ENCODE measurements at places on chromosomes 16 and 17.

DNA sequence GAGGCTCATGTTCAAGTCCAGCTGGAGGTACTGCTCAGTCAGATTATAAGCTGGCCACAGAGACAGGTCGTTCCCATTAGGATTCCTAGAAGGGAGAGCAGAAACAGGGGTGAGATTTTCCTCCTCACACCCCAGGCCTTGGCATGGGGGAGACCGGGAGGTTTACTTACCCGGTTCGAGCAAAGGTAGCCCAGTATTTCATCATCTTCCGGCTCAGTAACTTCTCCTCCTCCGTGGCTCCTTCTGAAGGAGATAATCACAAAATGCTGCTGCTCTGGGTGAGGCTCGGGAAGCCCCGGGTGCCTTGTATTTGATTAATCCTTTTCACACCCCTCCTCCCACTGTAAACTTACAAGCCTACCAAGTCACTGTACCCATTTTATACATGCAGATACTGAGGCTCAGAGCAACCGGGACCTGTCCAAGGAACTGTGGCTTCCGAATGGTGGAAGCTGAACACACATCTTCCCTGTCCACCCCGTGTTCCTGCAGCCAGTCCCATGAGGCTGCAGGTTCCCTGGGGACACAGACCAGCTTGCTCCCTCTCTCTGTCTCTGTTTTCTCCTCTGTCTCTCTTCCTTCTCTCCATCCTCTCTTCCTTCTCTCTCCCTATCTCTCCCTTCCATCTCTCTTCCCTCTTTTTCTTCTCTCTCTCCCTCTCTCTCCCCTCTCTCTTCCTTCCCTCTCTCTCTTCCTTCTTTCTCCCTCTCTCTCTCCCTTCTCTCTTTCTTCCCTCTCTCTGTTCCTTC, 13.9 kb upstream of the CES1 start:
- DNase-seq = no peak

- DNase-seq = no peak
Observed at GRCh38 chr16:79509211-79509631, 91.3 kb downstream of the MAF start.

- DNase-seq = no peak
Observed at GRCh38 chr16:17395849-17396480, 74.8 kb downstream of the XYLT1 start.

DNA sequence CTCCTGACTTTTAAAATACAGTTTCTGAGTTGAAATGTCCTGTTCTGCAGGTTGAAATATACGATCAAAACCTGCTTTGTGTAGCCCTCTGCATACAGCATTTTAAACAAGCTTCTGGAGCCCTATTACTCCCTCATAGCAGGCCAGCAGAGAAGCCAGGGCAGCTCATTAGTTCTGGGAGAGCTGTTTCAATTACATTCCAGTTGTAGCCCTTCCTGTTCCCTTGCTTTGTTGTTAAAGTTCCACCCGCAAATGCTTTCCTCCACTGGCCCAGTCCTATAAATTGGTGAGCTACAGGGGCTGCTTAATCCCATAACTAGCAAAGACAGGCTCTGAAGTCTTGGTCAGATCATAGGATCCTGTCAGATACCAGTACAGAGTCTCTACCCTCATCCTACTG, 162.5 kb downstream of the SLC39A11 start:
- DNase-seq = no peak

DNA sequence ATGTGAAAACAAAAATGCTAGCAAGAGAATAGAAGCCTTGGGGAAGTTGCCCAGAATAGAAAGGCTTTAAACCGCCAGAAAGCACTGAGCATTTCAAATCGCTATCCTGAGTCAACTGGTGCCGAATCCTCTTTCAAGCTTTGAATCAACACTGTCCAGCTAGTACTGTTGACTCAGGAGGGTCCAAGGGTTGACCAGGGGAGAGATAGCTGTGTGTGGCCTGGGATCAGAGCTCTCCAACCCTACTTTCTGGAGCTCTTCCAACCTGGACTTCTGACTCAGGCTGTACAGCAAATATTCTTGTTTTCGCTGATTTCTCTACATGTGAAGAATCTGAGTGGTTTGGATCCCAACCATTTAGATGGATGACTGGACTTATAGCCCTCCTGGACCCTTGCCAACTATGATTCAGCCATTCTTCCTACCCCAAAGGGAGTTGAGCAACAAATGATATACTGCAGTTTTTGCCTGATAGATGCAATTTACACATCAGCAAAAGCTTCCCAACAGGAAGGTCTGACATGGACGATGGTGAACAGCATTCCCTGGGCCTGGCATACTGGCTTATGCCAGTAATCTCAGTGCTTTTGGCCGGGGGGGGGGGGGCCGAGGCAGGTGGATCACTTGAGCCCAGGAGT, 154.0 kb upstream of the SDK2 start:
- no peak for DNase-seq

DNA sequence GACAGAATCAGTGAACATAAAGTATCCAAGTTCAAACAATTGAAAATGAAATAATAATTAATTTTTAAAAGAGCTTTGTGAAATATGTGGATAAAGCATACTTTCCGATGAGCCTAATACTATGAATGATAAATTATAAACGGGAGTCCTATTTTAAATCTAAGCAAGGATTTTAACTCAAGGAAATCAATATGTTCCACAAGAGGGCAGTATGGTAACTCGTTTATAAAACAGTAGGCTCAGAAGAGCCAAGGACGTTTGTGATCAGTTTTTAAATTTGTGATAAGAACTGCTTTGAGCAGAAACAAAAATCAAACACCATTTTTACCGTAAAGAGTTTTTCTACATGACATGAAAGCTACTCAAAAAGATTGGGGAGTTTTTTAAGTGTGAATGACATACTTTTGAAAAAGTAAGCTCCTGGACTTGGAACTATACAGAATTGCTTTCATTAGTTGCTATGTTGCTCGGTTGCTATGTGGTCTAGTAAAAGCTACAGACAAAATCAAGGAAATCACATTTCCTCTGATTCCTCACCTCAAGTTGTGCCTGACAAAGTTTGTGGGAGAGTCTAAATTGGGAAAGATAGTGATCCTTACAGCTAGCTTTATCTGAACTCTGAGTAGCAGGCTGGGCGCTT, 11.8 kb upstream of the TEKT1 start:
- peak; percentile 67 for DNase-seq

GRCh38 chr16:87608400-87608985, 6.2 kb downstream of the JPH3 start:
- peak; percentile 38 for DNase-seq

GRCh38 chr17:9228408-9229159, 207.3 kb downstream of the NTN1 start:
- DNase-seq = no peak

DNA sequence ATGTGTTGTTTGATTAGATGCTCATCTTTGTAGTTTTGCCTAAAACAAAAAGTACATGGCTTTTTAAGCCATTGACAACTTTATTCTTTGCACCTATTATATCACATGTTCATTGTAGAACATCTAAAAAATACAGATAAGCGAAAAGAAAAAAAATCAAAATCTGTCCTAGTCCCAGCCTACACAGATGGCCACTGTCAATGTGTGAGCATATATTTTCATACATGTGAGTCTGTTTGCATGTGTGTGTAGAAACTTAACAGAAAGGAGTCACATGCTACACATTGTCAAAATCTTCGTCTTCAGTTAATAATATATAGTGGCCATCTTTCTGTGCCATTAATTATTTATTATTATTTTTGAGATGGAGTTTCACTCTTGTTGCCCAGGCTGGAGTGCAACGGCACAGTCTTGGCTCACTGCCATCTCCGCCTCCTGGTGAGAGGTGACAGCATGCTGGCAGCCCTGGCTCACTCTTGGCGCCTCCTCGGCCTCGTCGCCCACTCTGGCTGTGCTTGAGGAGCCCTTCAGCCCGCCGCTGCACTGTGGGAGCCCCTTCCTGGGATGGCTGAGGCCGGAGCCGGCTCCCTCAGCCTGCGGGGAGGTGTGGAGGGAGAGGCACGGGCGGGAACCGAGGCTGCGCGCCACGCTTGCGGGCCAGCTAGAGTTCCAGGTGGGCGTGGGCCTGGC, 68.5 kb upstream of the AMZ2 start:
- DNase-seq = no peak

DNA sequence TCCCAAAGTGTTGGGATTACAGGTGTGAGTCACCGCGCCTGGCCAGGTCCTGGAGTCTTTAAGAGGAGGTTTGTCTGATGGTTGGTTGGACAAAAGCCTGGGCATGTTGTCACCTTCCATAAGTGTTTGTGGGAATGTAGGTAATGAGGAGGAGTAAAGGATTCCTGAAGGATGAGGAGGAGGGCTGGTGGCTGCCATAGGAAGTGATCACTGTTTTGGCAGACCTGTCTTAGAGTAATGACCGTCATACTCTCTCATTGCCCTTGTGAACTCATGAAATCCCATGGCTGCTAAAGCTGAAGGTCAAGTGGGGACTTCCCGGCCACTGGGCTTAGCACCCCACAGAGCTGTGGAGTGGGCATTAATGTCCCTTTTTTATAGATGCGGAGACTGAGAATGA, 40.5 kb downstream of the TENT4B start:
- no peak for DNase-seq

GRCh38 chr17:66451188-66452149, 149.1 kb downstream of the PRKCA start:
- DNase-seq = no peak

GRCh38 chr16:89981414-89981813, 32.9 kb downstream of the DEF8 start:
- no peak for DNase-seq

DNA sequence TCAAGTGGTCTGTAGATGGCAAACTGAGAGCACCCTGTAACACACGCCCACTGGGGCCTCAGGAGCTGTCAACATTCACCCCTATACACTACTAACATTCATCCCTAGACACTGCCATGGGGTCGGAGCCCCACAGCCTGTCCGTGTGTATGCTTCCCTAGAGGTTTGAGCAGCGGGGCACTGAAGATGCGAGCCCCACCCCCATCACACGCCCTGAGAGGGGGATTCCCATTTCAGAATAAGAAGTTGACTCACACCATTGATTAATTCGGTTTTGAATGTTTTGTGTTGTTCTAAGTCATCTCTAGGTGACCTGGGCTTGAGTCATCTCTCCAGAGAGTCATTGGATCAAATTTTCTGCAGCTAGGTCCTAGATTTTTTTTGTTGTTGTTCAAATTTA, 37.3 kb upstream of the MMD start:
- peak; percentile 27 for DNase-seq

GRCh38 chr17:50443505-50443974, 17.5 kb downstream of the ACSF2 start:
- DNase-seq = no peak

GRCh38 chr16:1771864-1772361, 570 bp upstream of the NME3 start:
- DNase-seq = peak; percentile 53

DNA sequence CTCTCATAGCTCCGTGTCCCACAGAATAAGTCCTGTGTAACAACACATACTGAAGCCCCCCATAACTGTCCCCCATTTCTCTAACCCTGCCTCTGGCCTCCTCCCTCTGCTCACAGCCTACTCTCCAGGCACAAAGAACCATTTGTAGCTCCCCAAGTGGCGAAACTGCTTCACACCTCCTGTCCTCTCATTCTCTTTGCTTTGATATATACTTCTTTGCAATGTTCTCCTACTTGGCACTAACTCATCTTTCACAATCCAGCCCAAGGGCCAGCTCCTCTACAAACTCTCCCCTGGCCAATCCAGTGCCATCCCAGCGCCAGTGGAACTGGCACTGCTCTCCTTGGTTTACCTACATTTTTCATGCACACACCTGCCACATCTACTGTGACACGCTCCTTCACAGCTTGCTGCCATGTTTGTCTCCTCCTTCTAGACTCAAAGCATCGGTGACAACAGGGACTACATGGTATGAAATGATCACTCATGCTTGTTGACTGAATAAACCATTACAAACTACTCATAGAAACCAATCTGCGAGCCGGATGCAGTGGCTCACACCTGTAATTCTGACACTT, 12.8 kb downstream of the CYTH1 start:
- DNase-seq = no peak

DNA sequence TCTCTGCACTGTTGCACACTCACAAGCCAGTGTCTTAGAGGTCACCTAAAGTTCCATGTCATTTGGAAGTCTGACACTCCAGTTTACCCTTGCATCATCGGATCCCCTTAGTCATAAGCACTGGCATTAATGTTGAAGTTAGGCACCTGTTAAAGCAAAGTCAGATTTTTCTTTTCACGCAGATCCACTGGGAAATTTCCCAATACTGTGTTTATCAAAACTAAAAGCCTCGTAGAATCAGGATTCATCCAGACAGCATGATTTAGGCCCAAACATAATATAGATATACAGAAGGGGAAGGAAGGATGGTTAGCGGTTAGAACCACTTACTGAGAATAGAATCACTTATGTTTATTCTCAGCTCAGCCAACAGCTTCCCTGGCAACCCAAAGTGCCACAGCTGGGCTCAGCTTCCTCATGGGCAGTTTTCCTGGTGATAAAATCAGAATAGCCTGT, 30.1 kb upstream of the HAPSTR1 start:
- DNase-seq = peak; percentile 25

DNA sequence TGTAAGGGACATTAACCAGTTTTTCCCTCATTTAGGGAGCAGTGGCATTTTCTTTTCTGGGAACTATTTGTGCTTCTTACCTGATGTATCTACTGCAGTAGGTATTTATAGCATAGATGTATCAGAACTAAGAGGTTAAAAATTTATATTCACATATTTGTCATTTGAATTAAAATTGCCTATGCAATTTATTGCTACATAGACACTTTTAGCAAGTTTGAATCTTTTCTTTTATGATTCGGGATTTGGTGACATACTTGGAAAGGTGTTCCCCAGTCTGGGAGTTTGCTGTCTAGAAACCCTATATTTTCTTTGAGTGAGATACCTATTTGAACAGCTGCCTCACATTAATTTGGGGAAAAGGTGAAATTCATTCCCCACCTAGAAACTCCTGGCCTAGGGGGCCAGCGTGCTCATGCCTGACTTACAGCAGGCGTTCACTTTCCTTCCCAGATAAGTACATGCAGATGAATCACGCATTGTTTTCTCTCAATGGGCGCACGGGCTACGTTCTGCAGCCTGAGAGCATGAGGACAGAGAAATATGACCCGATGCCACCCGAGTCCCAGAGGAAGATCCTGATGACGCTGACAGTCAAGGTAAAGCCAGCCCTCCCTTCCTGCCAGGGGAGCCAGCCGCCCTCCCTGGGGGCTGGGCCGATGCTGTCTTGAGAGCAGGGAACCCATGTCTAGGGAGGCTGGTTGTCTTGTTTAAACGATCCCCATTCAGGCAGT, 73.8 kb downstream of the SDR42E1 start:
- no peak for DNase-seq

- no peak for DNase-seq
Observed at GRCh38 chr17:11274106-11274505, 33.1 kb downstream of the SHISA6 start.

DNA sequence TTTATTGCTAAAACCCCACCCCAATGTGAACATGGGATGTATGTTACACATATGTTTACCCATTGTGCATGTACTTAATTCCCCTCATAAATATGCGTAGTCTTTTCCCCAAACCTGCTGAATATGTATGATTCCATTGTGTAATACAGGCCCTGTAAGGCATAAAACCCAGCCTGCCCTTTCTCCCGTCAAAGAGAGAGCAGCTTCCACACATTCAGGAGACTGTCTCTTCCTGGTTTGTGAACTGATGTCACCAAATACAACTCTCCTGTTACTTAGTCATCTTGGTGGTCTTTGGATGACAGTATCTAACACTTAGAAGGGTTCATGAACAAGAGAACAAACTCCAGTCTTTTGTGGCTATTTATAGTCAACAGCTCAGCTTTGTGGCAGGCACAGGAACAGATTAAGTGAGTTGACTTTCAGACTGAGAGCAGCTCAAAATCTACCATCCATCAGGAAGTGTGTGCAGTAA, 24.7 kb upstream of the TMC7 start:
- no peak for DNase-seq

- DNase-seq = peak; percentile 25
Observed at GRCh38 chr16:87495578-87496446, 3.0 kb upstream of the ZCCHC14 start.

Data from B cell (primary cell).